GM23338 (cell line): ENCODE measurements at places on chromosomes 7 and 10.

DNA sequence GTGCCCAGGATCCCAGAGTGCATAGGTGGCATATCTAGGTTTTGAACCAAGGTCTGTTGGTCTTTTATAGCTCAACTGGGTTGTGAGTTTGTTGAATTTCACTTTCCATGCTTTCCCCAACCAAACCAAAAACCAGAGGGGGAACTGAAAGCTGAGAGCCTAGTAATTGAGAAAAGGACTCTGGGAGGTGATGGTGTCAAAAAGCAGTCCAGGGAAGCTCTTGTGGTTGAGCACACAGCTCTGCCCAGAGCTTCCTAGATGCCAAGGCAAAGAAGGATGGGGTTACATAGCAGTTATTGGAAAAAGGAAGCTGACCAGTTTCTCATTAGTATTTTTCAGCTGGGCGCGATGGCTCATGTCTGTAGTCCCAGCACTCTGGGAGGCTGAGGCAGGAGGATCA is 9.9 kb downstream of the POR start:
- DNase-seq, result no peak

- no peak for DNase-seq
Measured at GRCh38 chr7:35518767-35519166, 176.2 kb downstream of the HERPUD2 start.

- no peak for DNase-seq
Measured at GRCh38 chr7:143318661-143319060, 2.8 kb downstream of the CLCN1 start.

GRCh38 chr10:30968711-30969110 is 63.0 kb downstream of the ZNF438 start:
- no peak for DNase-seq

DNA sequence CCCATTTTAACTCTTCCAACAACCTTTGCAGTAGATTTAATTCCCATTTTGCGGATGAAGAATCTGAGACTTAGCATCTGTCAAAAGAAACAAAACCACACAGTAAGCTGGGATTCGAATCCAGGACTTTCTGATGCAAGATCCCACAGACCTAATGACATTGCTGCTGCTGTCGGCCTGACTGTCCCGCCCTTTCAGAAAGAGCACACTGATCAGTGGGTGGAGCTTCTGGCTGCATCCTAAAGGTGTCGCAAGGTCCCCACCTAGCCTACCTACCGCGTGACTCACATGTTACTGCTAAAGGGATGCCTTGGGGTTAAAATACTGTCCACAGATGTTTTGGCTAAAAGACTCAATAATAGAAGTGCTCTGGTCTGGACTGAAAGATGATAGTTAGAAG is 134.7 kb downstream of the EMX2 start:
- peak; percentile 35 for DNase-seq

- no peak for DNase-seq
Measured at GRCh38 chr7:92504563-92504962, 23.8 kb downstream of the PEX1 start.

- DNase-seq, result no peak
Measured at GRCh38 chr7:3034591-3035150, 9.0 kb downstream of the CARD11 start.

- peak; percentile 15 for DNase-seq
Measured at GRCh38 chr7:38973760-38974159, 3.9 kb upstream of the POU6F2 start.
